ENCODE measurements at places on chromosomes 16 and 17.

DNA sequence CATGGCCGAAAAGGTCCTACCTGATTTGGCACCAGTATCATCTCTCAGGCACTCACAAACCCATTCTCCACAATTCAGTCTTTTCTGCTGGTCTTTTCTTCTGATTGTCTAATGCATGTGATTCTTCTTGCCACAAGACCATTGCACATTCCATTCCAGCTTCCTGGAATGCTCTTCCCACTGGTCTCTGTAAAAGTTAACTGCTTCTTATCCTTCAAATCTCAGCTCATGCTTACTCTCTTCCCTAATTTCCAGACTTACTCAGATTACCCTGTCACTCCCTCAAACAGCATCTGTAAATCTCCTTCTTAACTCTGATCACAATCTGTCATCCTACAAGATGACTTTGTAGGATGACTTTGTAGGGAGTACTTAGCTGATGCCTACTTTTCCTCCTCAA lies 320.2 kb downstream of the MAP2K6 start:
- no peak for DNase-seq

GRCh38 chr16:22670551-22671041 lies 143.4 kb upstream of the HS3ST2 start:
- DNase-seq, result peak; percentile 33

DNA sequence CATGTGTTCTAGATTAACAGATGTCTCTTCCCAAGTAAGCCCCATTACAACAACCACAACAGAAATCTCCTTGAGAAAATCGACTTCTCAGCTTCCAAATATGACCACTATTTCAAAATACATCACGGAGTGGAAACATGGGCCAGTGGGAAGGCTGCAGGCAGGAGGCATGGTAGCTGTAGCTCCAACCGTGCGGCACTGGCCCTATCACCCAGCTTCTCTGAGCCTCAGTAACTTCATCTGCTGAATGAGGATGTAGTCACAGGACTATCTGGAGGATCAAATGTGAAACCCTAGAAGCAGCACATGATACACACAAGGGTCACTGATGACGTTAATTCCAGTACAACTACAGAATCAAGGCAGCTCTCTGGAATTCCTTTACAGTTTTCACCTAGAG lies 112.2 kb downstream of the VPS53 start:
- DNase-seq, result no peak

GRCh38 chr17:37826497-37827430 lies 81.9 kb upstream of the HNF1B start:
- no peak for DNase-seq

GRCh38 chr17:17783116-17783824 lies 53.5 kb downstream of the SREBF1 start:
- DNase-seq, result peak; percentile 33

- no peak for DNase-seq
Observed at GRCh38 chr17:50531428-50532025, 1.0 kb upstream of the EPN3 start.

- DNase-seq, result no peak
Observed at GRCh38 chr17:64252831-64253230, 10.2 kb downstream of the TEX2 start.

GRCh38 chr16:48636521-48636920 lies 26.5 kb upstream of the N4BP1 start:
- DNase-seq, result no peak

DNA sequence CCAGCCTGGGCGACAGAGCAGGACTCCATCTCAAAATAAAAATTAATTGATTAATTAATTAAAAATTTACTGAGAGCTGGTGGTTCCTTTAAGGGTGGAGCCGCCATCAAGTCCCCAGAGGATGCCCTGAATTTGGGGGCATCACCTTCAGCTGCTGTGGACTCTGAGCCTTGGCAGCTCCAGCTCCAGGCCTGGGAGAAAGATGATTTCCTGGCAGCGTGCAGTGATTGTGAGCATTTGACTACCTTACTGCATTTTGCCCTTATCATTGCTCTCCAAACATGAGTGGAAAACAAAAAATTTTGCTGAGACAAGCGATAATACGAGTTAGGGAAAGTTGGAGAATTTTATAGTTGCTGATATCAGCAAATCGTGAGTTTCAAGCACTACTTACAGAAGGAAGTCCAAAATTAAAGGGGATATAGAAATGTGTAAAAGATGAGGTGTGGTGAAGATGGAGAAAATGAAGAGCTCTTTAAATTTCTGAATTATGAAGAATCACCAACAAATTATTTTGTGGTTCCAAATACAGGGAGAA lies 2.6 kb upstream of the ITGAD start:
- no peak for DNase-seq

GRCh38 chr17:80443916-80444643 lies 29.1 kb downstream of the ENDOV start:
- DNase-seq, result no peak

DNA sequence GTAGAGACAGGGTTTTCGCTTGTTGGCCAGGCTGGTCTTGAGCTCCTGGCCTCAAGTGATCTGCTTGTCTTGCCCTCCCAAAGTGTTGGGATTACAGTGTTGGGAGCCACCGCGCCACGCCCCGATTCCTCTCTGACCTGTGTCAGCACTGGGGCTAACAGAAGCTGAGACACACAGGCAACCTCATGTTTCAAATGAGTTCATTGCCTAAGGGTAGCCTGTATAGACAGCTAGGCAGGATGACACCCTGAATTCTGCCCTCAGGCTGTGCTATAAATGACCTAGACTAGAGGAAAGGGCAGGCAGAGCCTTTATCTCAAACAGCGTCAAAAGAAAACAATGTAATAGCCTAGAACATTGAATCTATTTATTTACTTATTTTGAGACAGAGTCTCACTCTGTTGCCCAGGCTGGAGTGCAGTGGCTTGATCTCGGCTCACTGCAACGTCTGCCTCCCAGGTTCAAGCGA lies 2.3 kb upstream of the CDK3 start:
- no peak for DNase-seq

- no peak for DNase-seq
Observed at GRCh38 chr16:11350921-11351335, 5.7 kb downstream of the RMI2 start.

GRCh38 chr16:88526906-88527185 lies 43.4 kb upstream of the ZC3H18 start:
- DNase-seq, result no peak

GRCh38 chr16:11141409-11142260 lies 114.4 kb downstream of the SOCS1 start:
- DNase-seq, result no peak
